ENCODE measurements at places on chromosomes 3 and 15. TPM values are rescaled to one million over a fixed set of nuclear protein-coding genes. Genes with fewer than 3 reads are reported as not detected.

Gene SLC27A2
- total RNA-seq: 25.2 TPM

Gene RTP1
- not detected for total RNA-seq

Gene SLC51A
- total RNA-seq: not detected

Gene FAM81A
- 0.64 TPM for total RNA-seq

Gene KBTBD13
- total RNA-seq: not detected

Gene FETUB
- not detected for total RNA-seq

Gene SAMMSON
- not detected for total RNA-seq

Gene ACP3
- not detected for total RNA-seq

Gene UBE2E2
- total RNA-seq: 14.0 TPM

Gene CAPN3
- total RNA-seq: 0.83 TPM

Gene PCYT1A
- 27.4 TPM for total RNA-seq

Gene MGA
- 28.3 TPM for total RNA-seq

Gene CNTN4
- total RNA-seq: not detected

Gene GPR156
- total RNA-seq: not detected

Gene KIF7
- total RNA-seq: 1.1 TPM

Gene BBS4
- total RNA-seq: 17.4 TPM

Gene AMOTL2
- total RNA-seq: not detected

Gene GP5
- total RNA-seq: 0.64 TPM

Gene GOLGA8H
- not detected for total RNA-seq

Gene AMT
- total RNA-seq: 2.5 TPM

Gene TMEM266
- not detected for total RNA-seq

Gene DUOXA2
- not detected for total RNA-seq

Gene LEKR1
- 0.77 TPM for total RNA-seq

Gene FANCI
- total RNA-seq: 283 TPM

Gene AQP9
- total RNA-seq: not detected

Gene ADAMTS7
- 0.07 TPM for total RNA-seq

Gene TGM5
- total RNA-seq: not detected

Gene TM4SF1
- not detected for total RNA-seq

Gene PLA2G4B
- 9.0 TPM for total RNA-seq

Gene GRAMD1C
- 0.67 TPM for total RNA-seq

Gene CIDEC
- total RNA-seq: not detected

Gene CPLX3
- total RNA-seq: not detected

Gene FEZF2
- total RNA-seq: not detected

Gene ARHGAP31
- total RNA-seq: 3.7 TPM

Gene CD86
- not detected for total RNA-seq

Gene KLHL6
- 82.4 TPM for total RNA-seq

Gene PEAK1
- 26.6 TPM for total RNA-seq

Gene SHC4
- 0.25 TPM for total RNA-seq

Gene KLHL40
- total RNA-seq: not detected

Gene LRRN1
- 0.49 TPM for total RNA-seq

Gene SNAPC5
- total RNA-seq: 23.9 TPM

Gene P2RY12
- total RNA-seq: not detected

Gene LRRC3B
- total RNA-seq: not detected

Gene PLSCR1
- total RNA-seq: 64.3 TPM

Gene C2CD4A
- total RNA-seq: 0.27 TPM

Gene TFG
- total RNA-seq: 46.0 TPM

Gene MUSTN1
- not detected for total RNA-seq

Gene CD96
- 52.7 TPM for total RNA-seq

Gene C3orf70
- total RNA-seq: not detected

Gene UROC1
- total RNA-seq: not detected

Gene COL7A1
- total RNA-seq: 1.0 TPM

Gene GNAT1
- total RNA-seq: not detected
